MV-4-11 (cell line): ENCODE measurements at places on chromosomes 4 and X.
A peak's percentile ranks its signal among the peaks of the same experiment; 100 is the strongest.

DNA sequence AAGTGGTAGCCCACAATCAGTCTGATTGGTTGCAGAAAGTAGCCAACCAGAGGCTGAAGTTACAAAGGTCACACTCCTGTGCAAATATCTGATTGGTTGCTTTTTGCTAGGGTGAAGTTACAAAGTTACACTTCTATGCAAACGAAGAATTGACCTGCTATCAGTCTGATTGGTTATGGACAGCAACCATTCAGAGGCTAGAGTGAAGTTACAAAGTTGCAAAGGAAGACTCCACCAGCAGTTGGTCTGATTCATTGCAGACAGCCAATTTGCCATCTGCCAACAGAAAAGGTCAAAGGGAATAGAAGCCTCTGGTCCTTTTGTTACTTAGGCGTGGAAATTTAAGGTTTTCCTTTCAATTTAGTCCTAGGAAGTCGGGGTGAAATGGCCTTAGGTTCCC lies 377.7 kb downstream of the PRDM5 start:
- DNase-seq: no peak

- DNase-seq: peak; percentile 1
Observed at GRCh38 chr4:174714393-174715211, 114.4 kb downstream of the GLRA3 start.

- no peak for DNase-seq
Observed at GRCh38 chr4:173858471-173858870, 328.4 kb upstream of the HAND2 start.

GRCh38 chr4:187416216-187416615 lies 579.4 kb upstream of the ZFP42 start:
- no peak for DNase-seq

DNA sequence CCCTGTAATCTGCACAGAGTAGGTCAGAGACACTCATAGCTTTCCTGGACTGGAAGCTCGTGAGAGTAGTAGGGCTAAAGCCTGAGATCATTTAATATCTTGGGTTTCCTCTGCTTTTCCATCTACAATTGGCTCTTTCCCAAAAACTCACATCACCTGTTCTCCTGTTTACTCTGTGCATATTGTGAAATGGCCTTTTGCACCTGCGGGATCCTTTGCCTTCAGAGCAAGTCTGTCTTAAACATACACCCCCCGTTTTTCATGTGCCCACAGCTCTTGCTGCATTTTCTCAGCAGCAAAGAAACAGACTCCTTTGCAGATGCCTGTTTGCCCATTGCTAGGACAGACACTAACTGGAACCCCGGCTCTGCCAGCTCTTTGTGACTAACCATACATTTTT lies 608.3 kb upstream of the PCDH10 start:
- DNase-seq: no peak

DNA sequence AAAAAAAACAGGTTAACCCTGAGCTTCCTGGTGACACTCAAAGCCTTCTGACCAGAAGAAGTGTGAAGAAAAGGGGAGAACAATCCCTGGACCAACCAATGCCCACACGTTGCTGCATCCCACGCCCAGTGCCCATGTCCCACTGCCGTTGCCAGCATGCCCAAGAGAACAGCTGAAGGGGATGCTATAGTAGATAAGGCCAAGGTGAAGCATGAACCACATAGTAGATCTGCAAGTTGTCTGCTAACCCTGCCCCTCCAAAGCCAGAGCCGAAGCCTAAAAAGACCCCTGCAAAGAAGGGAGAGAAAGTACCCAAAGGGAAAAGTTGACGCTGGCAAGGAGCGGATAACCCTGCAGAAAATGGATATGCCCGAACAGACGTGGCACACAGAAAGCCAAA lies 11.3 kb upstream of the CD38 start:
- no peak for DNase-seq

GRCh38 chr4:27082776-27083175 lies 222.1 kb downstream of the STIM2 start:
- DNase-seq: peak; percentile 75

DNA sequence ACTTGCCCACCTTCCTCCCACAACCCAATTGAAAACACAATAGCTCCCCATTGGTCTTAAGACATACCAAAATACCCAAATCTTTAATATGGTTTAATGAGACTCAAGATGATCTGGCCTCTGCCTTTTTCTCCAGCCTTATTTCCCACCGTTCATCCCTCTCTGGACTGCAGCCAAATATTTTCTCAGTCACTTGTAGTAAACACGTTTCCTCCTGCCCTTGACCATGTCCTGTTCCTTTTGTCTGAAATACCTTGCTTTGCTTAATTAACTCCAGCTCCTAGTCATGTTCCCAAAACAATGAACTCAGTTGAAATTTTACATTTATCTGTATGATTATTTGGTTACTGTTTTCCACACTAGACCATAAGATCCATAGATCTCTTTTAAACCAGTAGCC lies 8.4 kb upstream of the NUP54 start:
- DNase-seq: no peak

- peak; percentile 75 for DNase-seq
Observed at GRCh38 chr4:22552812-22553211, 36.9 kb upstream of the ADGRA3 start.

DNA sequence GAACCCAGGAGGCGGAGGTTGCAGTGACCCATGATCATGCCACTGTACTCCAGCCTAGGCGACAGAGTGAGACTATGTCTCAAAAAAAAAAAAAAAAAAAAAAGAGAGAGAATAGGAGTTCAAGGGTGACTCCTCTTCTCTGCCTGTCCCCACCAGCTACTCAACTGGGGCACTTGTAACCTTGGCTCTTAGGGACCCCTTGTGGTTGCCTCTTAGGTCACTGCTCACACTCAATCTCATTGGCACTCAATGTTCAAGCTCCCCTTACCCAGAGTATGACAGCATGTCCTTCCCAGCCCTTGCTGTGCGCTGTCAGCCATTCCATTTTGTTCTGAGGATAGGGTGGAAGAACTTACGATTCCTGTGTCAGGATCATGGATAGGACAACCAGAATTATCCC lies 82.4 kb upstream of the BEND4 start:
- no peak for DNase-seq

DNA sequence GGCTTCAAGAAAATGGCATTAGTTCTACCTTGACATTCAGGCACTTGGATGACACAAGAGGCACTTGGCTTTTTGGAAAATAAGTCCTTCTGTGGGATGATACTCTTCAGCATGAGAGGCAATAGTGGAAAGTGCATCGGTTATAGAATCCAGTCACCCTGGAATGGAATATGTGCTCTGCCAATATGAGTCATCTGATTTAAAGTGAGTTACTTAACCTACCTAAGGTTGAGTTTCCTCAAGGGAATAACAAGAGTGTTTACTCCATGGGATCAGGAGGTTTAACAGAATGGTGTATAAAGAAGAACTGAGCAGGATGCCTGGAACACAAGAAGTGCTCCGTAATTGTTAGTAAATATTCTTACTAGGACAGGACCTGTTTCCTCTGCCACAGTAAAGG lies 10.7 kb downstream of the SLC39A8 start:
- no peak for DNase-seq

DNA sequence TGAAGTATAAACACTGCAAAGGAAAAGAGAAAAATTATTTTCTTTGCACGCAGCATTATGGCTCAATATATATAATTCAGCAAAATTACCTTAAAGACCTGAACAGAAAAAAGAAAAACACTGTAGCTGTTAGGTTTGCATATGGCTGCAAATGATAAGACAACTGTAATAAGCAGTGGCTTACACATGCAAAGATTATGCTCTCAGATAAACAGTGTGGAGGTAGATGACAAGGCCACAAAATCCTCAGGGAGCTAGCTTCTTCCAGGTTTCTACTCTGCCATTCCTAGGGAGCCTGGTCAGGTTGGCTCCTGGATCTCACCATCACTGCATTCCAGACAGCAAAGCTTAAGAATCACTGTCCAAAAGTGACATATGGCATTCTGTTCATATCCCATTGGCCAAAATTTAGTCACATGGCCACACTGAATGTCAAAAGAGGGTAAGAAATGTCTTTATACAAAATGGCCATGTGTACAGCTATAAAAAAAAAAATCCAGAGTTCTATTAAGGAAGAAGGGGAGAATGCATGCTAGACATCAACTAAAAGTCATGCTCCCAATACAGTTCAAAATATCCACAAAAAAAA lies 195.2 kb upstream of the SLC7A11 start:
- no peak for DNase-seq

DNA sequence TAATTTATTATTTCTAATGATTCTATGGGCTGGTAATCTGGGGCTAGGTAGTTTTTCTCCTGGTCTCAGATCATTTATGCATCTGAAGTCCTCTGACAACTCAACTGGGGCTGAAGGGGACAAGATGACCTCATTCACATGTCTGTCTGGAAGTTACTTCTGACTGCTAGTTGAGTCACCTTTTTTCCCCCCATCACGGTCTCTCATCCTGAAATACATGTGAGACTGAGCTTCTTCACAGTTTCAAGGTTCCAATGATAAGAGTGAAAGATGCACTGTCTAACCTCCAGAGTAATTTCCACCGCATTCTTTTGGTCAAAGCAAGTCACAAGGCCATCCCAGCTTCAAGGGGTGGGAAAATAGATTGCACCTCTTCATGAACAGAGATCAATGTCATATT lies 356.7 kb upstream of the RPS6KA3 start:
- no peak for DNase-seq

DNA sequence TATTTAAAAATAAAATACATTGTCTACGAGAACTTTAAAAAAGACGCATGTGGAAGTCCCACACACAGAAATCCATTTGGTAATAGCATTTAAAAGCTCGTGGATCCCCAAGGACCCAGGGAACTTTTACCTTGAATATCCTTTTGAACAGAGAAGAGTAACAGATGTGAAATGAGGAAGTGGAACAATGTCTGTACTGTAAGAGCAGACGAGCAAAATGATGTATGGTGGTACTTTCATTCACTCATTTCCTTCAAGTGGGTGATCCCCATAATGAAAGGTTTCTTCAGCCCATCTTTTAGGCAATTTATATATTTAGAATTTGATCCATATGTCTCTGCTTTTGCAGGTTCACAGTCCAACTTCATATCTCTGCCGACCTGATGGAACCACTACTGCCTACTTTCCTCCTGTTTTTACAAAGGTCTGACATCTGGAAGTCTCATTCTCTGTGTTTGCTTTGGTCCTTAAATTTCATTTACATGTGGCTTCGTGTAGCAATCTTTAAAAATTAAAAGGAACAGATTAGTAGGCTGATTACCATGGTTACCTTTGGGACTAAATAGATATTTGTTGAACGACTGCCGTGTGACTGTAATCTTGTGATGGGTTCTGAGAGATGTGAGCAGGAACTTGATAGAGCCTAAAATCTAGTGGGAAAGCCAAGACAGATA lies 188.4 kb downstream of the PALLD start:
- DNase-seq: peak; percentile 58

GRCh38 chr4:172654457-172654856 lies 514.2 kb upstream of the GALNT7 start:
- DNase-seq: no peak

GRCh38 chrX:46642145-46642544 lies 68.6 kb downstream of the CHST7 start:
- no peak for DNase-seq

- peak; percentile 3 for DNase-seq
Observed at GRCh38 chrX:115642895-115643530, 82.0 kb downstream of the PLS3 start.

DNA sequence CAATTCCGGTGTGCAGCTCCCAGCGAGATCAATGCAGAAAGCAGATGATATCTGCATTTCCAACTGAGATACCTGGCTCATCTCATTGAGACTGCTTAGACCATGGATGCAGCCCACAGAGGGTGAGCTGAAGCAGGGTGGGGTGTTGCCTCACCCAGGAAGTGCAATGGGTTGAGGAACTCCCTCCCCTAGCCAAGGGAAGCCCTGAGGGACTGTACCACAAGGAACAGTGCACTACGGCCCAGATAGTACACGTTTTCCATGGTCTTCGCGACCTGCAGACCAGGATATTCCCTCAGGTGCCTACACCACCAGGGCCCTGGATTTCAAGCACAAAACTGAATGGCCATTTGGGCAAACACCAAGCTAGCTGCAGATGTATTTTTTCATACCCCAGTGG lies 150.0 kb downstream of the TET2 start:
- DNase-seq: peak; percentile 10

DNA sequence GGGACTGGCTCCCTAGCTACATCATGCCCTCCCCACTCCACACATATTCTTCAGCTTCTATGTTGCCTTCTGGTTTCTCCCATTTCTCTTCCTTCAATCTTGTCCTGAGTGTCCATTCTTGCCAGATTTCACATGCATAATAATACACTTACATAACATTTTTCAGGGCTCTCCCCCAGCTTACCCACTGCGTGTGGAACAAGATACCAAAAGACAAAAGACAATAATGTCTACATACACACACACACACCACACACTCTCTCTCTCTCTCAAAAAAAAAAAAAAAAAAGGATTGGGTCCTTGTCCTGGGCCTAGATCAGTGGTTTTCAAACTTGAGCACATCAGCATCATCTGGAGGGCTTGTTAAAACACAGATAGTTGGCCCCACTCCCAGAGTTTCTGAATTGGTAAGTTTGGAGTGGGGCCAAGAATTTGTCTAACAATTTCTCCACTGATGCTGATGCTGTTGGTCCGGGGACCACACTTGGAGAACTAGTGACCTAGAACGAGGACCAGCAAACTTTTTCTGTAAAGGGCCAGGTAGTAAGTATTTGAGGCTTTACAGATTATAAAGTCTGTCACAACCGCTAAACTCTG lies 6.5 kb upstream of the SMARCA1 start:
- no peak for DNase-seq

GRCh38 chr4:147060151-147060931 lies 114.7 kb upstream of the TTC29 start:
- DNase-seq: no peak

- DNase-seq: no peak
Observed at GRCh38 chr4:46388857-46389256, 1.1 kb downstream of the GABRA2 start.

- DNase-seq: peak; percentile 62
Observed at GRCh38 chr4:2441393-2442174, 22.8 kb downstream of the CFAP99 start.

DNA sequence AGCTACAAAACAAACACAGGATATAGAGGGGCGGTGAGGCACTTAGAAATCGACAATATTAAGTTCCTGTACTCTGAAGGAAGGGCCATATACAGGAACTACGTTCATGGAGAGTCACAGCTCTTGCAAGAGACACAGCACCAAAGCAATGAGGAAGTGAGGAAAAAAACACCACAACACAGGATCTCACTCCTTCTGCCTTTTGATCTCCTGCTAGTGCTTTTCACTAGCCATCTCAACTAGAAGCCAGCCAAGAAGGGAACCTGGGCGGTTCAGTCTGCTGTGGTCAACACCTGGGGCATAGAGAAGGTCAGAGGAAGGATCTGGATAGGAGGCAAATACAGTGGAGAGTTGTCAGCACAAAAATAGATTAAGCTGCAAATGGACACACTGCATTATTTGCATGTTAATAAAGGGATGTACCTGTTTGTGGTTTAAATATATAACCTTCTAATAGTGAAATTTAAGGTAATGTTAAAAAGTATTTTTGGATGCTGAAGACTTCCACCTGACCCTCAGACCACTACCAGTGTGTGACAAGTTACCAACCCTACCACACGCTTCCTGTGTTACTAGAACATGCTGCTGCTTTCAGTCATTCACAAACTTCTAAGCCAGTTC lies 104.6 kb downstream of the DTHD1 start:
- DNase-seq: peak; percentile 90
